ENCODE measurements at places on chromosomes 12 and 14. TPM values are rescaled to one million over a fixed set of nuclear protein-coding genes. Genes with fewer than 3 reads are reported as not detected.

Gene PIANP
- not detected for total RNA-seq

Gene KCNMB4
- 1.2 TPM for total RNA-seq

Gene TAS2R19
- total RNA-seq, result 5.7 TPM

Gene BBOF1
- 3.1 TPM for total RNA-seq

Gene DIO2
- total RNA-seq, result 5.6 TPM

Gene NFE2
- total RNA-seq, result not detected

Gene KCNH3
- total RNA-seq, result not detected

Gene DIABLO
- total RNA-seq, result 25.2 TPM

Gene CLEC2A
- total RNA-seq, result not detected

Gene RBMS2
- total RNA-seq, result 22.0 TPM

Gene SLC25A21
- not detected for total RNA-seq

Gene CD4
- 26.3 TPM for total RNA-seq

Gene SMIM41
- not detected for total RNA-seq

Gene TMED10
- 417 TPM for total RNA-seq

Gene GLS2
- 1.8 TPM for total RNA-seq

Gene SSPN
- 13.9 TPM for total RNA-seq

Gene SLC6A13
- total RNA-seq, result not detected

Gene SLC2A14
- not detected for total RNA-seq

Gene LTBR
- total RNA-seq, result 73.1 TPM

Gene VDR
- total RNA-seq, result 2.4 TPM

Gene GPR137C
- 0.44 TPM for total RNA-seq

Gene SLCO1B1
- not detected for total RNA-seq

Gene NTN4
- total RNA-seq, result 31.6 TPM

Gene SLC6A12
- total RNA-seq, result 0.38 TPM

Gene RAD9B
- not detected for total RNA-seq

Gene CLEC2B
- 14.5 TPM for total RNA-seq

Gene IFNG-AS1
- not detected for total RNA-seq

Gene RFX4
- not detected for total RNA-seq

Gene FRS2
- 61.0 TPM for total RNA-seq

Gene CYP46A1
- total RNA-seq, result 0.88 TPM

Gene SLC7A7
- 25.9 TPM for total RNA-seq

Gene RITA1
- 11.0 TPM for total RNA-seq

Gene FKBP11
- total RNA-seq, result 3.0 TPM
